ENCODE measurements at places on chromosomes 7 and 10.

DNA sequence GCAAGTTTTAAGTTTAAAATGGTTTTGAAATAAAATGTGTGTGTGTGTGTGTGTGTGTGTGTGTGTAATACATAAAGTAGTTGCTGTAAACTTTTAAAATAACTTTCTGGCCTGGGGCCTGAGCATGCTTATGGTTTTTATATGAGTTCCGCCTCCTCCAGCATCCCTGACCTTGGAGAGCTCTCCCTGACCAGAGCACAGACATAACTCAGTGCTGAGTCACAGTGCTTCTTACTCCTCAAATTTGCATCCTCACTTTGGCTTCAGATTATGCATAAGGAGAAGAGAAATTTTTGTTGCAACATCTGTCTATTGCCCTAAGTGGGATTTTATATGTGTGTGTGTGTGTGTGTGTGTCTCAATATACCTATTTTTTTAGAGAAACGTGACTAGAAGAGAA lies 200.8 kb downstream of the ELMO1 start:
- DNase-seq, result no peak

GRCh38 chr7:35657125-35657524 lies 37.8 kb downstream of the HERPUD2 start:
- DNase-seq, result no peak

GRCh38 chr7:39609113-39609934 lies 14.0 kb upstream of the RALA start:
- peak; percentile 43 for DNase-seq

GRCh38 chr7:47884675-47885074 lies 63.6 kb downstream of the PKD1L1 start:
- DNase-seq, result no peak

DNA sequence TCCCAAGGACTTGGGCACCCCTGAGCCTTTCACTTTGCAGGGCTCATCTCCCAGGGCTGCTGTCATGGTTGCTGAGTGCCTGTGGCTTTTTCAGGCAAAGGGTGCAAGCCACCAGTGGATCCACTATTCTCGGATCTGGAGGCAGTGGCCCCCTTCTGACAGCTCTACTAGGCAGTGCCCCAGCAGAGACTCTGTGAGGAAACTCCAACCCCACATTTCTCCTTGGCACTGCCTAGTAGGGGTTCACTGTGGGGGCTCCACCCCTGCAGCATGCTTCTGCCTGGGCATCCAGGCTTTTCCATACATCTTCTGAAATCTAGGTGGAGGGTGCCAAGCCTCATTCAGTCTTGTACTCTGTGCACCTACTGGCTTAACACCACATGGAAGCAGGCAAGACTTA lies 675.0 kb upstream of the MBL2 start:
- DNase-seq, result no peak

- DNase-seq, result no peak
Observed at GRCh38 chr7:138195151-138195571, 118.9 kb downstream of the AKR1D1 start.

GRCh38 chr7:93374345-93374940 lies 142.3 kb downstream of the VPS50 start:
- DNase-seq, result no peak

DNA sequence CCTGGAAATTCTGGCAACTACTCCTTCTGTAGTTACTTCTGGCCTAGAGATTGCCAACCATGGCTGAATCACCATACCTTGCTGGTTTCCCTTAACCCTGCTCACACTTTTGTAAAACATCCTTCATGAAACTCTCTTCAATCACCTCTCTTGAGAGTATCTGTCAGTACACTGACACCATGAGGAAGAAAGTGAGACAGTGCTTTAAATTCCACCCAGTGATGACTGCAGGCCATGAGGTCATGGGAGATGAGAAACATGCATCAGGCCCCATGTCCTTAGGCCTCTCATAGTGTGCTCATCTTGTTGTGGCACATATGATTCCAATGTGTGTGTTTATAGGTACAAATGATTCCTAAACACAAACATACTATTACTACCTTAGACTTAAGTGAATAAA lies 24.6 kb upstream of the NAMPT start:
- DNase-seq, result no peak

DNA sequence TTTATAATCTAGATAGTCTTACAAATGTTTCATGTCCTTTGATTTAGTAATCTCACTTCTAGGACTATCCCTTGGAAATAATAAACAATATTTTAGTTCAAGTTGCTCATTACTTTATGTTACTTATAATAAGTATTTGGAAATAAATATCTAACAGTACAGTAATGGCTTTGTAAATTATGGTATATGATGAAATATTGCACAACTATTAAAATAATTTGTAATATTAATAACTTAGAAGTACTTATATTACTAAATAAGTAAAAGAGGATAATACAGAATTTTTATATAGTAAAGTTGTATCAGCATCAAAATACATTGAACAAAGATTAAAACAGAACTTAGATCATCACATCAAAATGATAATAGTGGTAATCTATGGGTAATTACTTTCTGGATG lies 41.1 kb downstream of the SP4 start:
- no peak for DNase-seq

GRCh38 chr10:108244443-108245228 lies 1080.1 kb upstream of the SORCS1 start:
- no peak for DNase-seq

DNA sequence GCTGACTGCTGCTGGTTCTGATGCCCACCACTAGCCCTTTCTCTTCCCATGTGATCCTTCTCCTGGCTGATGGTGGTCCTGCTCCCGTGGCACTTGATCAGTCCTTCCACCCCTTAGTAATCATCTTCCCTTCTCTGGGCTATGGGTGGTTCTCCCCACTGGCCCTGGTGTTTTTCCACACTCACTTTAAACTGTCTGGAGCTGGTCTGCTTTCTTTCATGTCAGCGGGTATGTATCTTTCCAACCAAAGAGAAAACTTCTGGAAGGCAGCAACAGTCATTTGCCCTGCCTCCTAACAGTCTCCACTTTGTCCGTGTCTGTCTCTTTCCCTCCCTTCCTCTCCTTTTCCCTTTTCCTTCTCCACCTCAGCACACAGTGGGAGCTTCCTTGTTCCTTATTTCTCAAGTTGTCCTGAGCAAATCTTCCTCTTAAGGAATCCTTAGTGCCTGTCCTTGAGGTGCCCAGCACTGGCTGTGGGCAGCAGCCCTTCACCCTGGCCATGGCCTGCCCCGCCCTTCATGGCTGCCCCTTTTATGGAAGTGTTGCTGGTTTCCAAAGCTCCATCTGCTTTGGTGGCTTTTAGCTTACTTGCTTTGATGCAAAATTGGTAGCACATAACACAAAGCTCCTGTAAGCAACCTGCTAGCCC lies 189.0 kb downstream of the TCF7L2 start:
- no peak for DNase-seq

- DNase-seq, result no peak
Observed at GRCh38 chr7:145698526-145699262, 417.9 kb upstream of the CNTNAP2 start.

GRCh38 chr10:103739039-103739764 lies 116.2 kb downstream of the SH3PXD2A start:
- DNase-seq, result no peak

DNA sequence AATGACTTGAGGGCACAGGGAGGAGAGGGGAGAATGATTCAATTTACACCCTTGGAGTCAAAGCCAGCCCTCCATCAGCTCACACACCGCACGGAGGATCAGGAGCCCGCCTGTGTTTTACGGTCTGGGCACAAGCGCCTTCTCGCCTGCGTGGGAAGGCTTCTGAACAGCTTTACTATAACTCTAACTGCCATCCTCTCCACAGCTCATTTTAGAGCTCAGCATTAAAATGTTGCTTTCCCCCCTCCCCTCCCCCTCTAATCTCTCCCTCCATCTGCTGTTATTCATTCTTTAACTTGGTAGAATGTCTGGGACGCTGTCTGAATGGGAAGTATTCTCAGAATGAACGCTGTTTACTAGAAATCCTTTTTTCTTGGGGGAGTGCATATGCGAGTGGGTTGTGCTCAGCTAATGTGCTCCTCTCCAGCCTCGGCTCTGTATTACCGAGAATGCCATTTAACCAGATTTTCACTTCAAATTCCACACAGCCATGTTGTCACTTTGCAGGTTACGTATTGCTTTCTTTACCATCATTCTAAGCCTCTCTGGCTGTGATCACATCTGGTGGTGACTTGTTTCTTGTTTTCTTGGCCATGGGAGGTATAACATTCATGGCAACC lies 140.1 kb downstream of the GFRA1 start:
- no peak for DNase-seq

- no peak for DNase-seq
Observed at GRCh38 chr10:114021154-114021553, 22.5 kb upstream of the ADRB1 start.

GRCh38 chr7:3386423-3387190 lies 85.6 kb downstream of the SDK1 start:
- DNase-seq, result no peak

- DNase-seq, result no peak
Observed at GRCh38 chr10:24951201-24952142, 934 bp downstream of the PRTFDC1 start.

GRCh38 chr10:91511549-91512330 lies 101.6 kb downstream of the HECTD2 start:
- DNase-seq, result no peak

- no peak for DNase-seq
Observed at GRCh38 chr10:101903827-101904550, 60.4 kb upstream of the KCNIP2 start.

Measured in GM12892 (cell line).